Activated naive CD8-positive, alpha-beta T cell treated with anti-CD3 and anti-CD28 coated beads, Interleukin-2, amount 10 ng/mL, durations not matched to agents 7 days and 5 days (primary cell): ENCODE measurements at places on chromosomes 1 and 21. TPM values are rescaled to one million over a fixed set of nuclear protein-coding genes. Genes with fewer than 3 reads are reported as not detected.

OR2L13 gene
- not detected for total RNA-seq

NCAM2 gene
- not detected for total RNA-seq

- H3K36me3 ChIP-seq: no peaks in the 10 kb centered on the region
- H3K4me3 ChIP-seq: no peak overlapping the region
- no peak for DNase-seq
- no peaks in the 10 kb centered on the region for H3K4me1 ChIP-seq
Measured at GRCh38 chr1:214165850-214166374, 115.0 kb upstream of the SMYD2 start.

- H3K27me3 ChIP-seq: peaks cover 23% of the 10 kb centered on the region
- H3K27ac ChIP-seq: no peak overlapping the region
- H3K4me1 ChIP-seq: no peaks in the 10 kb centered on the region
- H3K4me3 ChIP-seq: no peak overlapping the region
- no peak for DNase-seq
- H3K36me3 ChIP-seq: no peaks in the 10 kb centered on the region
Measured at GRCh38 chr1:46960250-46960649, 19.0 kb upstream of the CYP4A11 start.

DNA sequence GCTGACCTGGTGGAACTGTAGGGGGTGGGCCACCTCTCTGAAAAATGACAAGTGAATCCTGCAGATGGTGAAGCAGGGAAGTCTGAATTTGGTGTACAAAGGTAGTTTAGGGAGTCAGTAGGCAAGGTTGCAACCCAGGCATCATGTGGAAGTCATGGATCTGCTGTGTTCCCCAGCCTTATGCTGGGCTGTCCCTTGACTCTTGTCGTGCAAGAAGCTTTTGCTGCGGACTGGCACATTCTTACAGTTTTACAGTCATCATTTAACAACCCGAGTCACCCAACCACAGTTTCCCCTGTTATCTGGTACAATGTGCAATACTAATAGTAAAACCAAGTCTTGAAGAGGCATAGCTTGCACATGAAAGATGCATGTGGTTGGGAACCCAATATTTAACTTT, 13.2 kb downstream of the RHOU start:
- H3K4me1 ChIP-seq: peaks cover 7% of the 10 kb centered on the region
- H3K27me3 ChIP-seq: peaks cover 30% of the 10 kb centered on the region

GRCh38 chr1:64519901-64520300, 50.0 kb downstream of the CACHD1 start:
- H3K36me3 ChIP-seq: no peaks in the 10 kb centered on the region
- H3K4me3 ChIP-seq: no peak overlapping the region
- no peaks in the 10 kb centered on the region for H3K4me1 ChIP-seq
- no peaks in the 10 kb centered on the region for H3K27me3 ChIP-seq

- H3K27ac ChIP-seq: no peak overlapping the region
- no peak for DNase-seq
- H3K4me3 ChIP-seq: no peak overlapping the region
- H3K4me1 ChIP-seq: no peaks in the 10 kb centered on the region
Measured at GRCh38 chr21:42692688-42693087, 39.3 kb downstream of the PDE9A start.

GRCh38 chr1:45205011-45205909, 1.1 kb downstream of the ZSWIM5 start:
- DNase-seq: peak; percentile 49
- H3K4me1 ChIP-seq: peaks cover 14% of the 10 kb centered on the region
- peak overlapping the region; percentile 86 for H3K4me3 ChIP-seq
- no peaks in the 10 kb centered on the region for H3K36me3 ChIP-seq
- H3K27ac ChIP-seq: peak overlapping the region; percentile 70

- no peaks in the 10 kb centered on the region for H3K36me3 ChIP-seq
- no peak overlapping the region for H3K4me3 ChIP-seq
- H3K27me3 ChIP-seq: no peaks in the 10 kb centered on the region
- DNase-seq: no peak
- no peak overlapping the region for H3K27ac ChIP-seq
Measured at GRCh38 chr1:221087919-221088318, 208.7 kb downstream of the HLX start.

DNA sequence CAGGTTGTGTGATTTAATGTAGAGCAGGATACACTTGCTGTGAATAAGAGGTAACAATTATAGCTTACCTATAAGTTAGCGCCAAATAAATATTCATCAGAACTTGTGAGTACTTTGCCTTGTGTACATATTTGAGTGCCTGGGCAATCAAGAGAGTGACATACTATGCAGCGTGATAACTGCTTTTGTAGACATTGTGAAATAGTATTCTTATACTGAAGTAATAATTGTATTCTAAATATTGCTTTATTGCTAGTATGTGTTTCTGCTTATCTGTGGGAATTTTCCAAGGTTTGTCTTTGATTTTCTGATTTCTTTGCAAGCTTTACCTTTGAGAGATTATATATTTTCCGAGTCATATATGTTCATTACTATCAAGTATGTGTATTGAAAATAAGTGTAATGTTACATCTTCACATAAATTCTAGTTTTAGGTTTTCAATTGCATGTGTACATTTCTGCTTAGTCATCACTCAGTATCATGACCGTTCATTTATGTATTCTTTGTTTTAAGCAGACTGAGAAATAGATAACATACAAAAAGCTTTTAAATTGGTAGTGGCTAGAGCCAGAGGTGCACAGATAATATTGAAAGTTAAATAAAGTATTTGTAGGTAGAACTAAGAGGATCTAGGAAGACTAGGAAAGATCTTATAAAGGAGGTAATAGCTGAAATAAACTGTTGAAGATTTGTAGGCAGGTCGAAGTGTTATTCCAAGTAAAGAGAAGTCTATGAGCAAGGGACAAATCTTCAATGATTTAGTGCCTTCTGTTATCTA, 19.5 kb downstream of the USP25 start:
- H3K27ac ChIP-seq: no peak overlapping the region
- peaks cover 26% of the 10 kb centered on the region for H3K36me3 ChIP-seq
- H3K27me3 ChIP-seq: no peaks in the 10 kb centered on the region
- H3K4me1 ChIP-seq: peaks cover 15% of the 10 kb centered on the region
- no peak for DNase-seq
